Stimulated activated CD4-positive, alpha-beta T cell treated with anti-CD3 and anti-CD28 coated beads, Interleukin-4, amount 100 ng/mL, for 1 hour (primary cell): ENCODE measurements at places on chromosomes 6 and 20.

- DNase-seq, result no peak
These were observed 198.6 kb upstream of the UST start for GRCh38 chr6:148548065-148548748.

DNA sequence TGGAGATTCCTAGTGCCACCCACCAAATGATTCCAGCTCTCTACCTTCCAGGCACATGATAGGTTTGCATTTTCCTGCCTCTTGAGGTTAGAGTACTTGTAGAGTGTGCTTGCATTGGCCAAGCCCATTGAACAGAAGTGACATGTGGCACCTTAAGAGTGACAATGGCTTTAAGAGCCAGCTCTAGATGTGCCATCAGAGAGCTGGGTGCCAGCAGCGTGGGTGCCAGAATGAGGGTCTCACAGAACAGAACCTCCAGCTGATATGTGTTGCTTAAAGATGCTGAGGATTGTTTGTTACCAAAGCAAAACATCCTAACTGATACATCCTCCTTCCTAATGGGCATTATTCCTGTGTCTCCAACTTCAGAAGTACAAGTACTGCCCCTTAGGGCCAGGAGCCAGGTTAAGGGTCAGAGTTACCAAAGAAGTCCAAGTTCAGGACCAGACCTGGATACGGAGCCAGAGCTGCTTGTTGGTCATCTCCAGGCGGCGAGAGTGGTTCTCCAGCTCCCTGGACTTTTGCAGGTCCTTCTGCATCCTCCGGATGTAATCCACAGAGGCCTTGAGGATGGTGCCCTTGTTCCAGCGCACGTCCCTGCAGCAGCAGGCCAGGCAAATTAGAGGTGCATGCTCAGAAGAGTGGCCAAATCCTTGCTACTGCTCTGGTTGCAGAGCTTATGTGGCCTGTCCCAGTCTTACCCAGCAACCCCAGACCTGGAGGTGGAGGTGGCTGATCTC lies 47.5 kb downstream of the MDFI start:
- no peak for DNase-seq

- no peak for DNase-seq
These were observed 122.8 kb downstream of the SYCP2 start for GRCh38 chr20:59810449-59811187.

DNA sequence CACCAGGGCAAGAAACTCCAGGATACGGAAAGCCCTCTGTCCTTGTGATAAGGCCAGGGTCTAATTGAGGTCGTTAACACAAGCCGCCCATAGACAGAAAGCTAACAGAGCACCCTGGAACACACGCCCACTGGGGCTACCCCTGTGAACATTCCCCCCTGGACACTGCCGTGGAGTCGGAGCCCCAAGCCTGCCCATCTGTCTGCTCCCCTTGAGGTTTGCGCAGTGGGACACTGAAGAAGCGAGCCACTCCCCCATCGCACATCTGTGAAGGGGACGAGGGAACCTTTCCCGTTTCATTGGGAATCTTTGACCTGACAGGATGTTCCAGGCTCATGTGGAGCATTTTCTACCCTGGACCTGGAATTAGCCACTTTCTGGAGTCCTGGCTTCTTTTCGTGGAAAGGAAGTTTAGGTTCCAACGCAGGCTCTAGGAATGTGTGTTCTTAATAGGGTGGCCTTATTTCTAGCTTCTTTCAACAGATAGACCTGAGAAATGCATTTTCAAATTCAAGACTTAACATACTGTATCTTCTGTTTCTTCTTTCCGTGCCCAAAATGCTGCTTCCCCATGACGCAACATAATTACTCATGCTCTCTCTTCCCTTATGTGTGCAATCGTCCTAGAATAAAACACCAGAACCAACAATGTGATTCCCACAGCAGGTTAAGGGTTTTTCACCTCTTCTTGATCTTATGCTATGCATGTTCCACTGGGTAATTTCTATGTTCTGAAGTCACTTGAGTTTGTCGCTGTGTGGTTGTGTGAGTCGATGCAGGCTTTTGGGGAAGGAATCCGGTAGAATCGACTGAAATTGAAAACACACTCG lies 161.1 kb downstream of the ERMARD start:
- no peak for DNase-seq

DNA sequence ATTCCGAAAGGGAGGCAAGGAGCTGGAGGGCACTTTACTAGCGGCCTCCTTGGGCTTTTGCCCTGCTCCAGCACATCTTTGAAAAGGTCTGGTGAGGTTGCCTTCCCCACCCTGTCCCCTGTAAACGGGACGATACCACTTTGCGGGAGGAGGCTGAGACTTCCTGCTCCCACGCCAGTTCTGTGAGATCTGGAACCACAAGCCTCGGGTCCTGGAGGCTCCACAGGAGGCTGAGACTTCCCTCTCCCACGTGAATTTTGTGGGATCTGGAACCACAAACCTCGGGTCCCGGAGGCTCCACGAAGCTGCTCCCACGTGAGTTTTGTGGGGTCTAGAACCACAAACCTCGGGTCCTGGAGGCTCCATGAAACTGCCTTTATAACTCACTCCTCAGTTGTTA lies 209.3 kb downstream of the DLL1 start:
- DNase-seq, result no peak

GRCh38 chr6:105791179-105791578 lies 295.0 kb upstream of the PRDM1 start:
- no peak for DNase-seq

GRCh38 chr20:40481743-40482458 lies 207.1 kb downstream of the MAFB start:
- DNase-seq, result no peak

- DNase-seq, result no peak
These were observed 314.3 kb upstream of the NT5E start for GRCh38 chr6:85135376-85136094.

- DNase-seq, result no peak
These were observed 118.9 kb upstream of the EXOC2 start for GRCh38 chr6:811831-812230.

DNA sequence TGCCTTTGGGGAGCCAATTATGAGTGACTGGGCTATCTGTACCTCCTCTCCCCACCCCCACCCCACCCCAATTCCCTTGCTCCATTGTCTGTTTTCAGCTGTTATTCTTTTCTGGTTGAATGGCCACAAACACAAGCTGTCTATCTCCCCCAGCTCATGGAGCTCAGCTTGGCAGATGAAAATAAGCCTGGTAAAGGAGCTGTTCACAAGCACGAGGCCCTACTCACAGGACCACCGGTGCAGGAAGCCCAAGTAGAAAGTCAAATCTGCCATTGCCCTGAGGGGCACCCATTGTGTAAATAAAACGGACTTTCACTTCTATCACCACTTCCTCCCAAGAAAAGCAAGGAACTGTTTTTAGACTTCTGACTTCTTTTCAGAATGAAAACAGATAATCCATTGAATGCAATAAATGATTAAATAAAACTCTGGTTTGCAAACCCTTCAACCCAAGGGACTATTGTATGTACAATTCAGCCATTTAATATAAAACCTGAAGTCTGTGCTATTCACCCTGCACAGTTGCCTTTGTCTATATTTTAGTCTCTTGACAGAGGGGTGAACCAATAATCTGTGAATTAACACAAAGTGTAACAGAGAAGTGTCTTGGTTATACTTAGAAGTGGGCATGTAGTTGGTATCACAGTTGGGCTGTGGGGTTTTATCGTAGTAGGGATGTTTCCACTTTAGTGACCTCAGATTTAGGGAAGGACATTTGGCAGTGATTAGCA lies 27.7 kb downstream of the RIPOR2 start:
- DNase-seq, result no peak

DNA sequence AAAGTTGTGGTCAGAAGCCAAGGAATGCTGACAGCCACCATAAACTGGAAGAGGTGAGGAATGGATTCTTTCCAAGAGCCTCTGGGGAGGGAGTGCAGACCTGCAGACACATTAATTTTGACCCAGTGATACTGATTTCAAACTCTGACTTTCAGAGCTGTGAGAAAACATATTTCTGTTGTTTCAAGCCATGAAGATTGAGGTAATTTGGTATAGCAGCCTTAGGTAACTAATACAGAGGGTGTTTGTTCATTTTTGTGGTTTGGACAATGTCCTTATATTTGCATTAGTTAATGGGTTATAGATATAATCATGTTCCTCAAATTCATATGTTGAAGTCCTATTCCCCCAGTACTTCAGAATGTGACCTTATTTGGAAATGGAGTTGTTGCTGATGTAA lies 85.4 kb upstream of the GTSF1L start:
- no peak for DNase-seq

DNA sequence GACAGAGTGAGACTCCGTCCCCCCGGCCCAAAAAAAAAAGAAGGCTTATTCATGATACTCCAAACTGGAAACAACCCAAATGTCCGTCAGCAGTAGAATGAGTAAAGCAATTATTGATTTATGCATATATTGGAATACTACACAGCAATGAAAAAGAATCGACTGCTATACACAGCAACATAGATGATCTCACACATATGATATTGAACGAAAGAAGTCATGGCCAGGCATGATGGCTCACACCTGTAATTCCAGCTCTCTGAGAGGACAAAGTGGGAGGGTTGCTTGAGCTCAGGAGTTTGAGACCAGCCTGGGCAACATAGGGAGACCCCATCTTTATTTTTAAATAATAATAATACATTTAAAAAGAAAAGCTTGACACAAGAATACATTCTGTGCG lies 28.5 kb downstream of the BCAS4 start:
- no peak for DNase-seq

- no peak for DNase-seq
These were observed 86.1 kb upstream of the BACH2 start for GRCh38 chr6:90382760-90383159.

- no peak for DNase-seq
These were observed 96.7 kb downstream of the BTBD9 start for GRCh38 chr6:38543022-38543421.

DNA sequence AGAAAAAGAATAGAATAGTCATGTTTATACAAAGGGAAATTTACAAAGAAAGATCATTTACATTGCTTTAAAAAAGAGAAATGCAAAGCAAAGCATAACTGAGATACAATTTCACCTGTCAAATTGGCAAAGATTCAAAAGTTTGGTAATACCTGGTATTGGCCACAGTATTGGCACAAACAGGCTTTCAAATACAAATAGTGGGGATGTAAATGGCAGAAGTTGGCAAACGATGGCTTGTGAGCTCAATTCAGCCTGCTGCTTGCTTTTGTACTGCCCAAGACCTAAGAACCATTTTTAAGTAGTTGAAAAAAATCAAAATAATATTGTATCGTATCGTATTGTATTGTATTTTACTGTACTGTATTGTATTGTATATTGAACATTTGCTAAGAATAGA lies 194.5 kb upstream of the JAG1 start:
- DNase-seq, result no peak

DNA sequence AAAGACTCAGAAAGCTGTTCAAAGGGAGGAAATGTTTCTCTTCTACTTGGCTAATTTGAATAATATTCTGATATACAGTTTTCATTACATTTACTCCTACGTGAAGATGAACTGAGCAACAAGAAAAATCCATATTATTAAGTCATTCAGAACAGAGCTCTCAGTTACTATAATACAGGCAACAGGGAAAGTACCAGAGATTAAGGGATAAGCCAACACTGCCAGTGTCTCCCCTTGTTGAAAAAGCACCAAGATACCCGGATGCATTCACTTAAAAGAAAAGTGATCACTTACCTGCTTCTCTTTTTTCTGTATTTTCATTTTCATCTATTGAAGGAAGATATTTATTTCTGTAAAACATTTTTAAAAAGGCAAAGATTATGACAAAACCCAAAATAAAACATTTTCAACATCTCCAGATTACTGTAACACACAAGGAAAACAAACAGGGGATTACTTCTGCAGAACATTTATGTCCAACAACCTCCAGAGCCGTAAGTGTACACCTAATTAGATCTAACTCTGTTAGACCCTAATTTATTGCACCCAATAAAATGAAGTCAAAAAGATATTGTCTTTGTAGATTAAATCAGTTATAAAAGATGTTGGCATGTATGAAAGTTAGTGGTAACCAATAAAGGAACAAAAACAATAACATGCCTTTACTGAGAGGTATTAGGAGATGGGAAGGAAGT lies 67.0 kb downstream of the CHD6 start:
- DNase-seq, result no peak

DNA sequence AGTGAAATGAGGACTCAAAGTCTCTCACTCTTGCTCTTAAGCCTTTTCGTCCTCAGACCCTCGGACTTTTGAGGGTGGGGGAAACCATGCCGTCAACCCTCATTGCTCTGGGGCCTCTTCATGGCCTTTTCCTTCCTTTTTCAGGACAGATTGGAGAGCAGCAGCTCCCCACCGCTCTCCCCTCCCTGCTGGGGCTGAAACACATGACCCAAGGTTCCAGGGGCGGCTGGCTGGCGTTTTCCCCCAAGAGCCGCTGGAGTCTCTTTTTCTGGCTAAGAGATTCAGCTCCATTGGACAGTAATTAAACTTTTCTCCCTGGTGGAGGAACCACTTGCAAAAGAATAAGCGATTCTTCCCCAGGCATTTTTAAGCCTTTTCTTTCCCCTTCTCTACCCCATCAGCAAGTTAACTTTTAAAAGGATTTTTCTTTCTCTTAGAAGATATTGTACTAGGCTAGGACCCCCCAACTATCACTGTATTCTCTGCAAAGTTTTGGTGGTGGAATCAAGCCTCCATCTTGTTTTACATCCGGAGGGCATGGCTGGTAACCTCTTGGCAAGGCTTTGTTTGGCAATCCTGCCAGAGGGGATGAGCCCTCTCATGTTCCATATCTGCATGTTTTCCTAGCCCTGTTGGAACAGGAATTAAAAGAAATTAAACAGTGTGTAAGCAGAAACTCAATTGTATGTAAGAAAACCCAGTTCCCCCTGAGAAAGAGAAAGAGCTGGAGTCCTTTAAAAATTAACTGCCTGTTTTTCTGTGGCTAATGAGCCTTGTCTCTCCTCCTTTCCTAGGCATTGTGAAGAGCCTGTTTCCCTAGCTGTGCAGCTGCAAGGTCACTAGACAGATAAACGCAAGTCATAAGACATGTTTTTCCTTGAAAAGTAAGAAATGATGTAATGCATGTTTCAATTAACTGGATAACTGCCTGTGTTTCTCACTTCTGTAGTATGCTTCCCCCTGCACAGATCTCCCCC lies 100.8 kb upstream of the GPR6 start:
- DNase-seq, result no peak

DNA sequence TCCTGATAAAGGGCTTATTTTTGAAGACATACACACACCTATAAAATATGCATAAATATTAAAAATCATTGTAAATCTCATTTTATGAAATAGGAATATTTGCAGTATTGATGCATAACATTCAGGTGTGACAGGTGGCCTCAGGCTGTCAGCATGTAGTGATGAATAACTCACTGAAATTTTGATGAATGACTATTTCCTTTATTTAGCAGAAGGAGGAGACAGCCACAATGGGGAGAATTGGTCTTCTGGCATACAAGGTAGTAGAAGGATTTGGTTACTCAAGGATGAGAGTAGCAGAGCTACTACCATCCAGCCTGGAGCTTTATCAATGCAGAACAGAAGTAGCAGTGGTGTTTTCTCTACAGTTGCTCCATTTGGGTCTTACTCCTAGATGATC lies 47.2 kb downstream of the RGS17 start:
- no peak for DNase-seq

GRCh38 chr6:4441981-4442434 lies 306.6 kb upstream of the ECI2 start:
- no peak for DNase-seq

GRCh38 chr6:36000451-36000850 lies 24.0 kb downstream of the SLC26A8 start:
- DNase-seq, result no peak
